ENCODE measurements at places on chromosomes 3 and 15.

GRCh38 chr3:20056725-20057611, 16.7 kb downstream of the KAT2B start:
- DNase-seq = no peak

- DNase-seq = peak; percentile 30
Measured at GRCh38 chr3:43104660-43105595, 951 bp downstream of the POMGNT2 start.

DNA sequence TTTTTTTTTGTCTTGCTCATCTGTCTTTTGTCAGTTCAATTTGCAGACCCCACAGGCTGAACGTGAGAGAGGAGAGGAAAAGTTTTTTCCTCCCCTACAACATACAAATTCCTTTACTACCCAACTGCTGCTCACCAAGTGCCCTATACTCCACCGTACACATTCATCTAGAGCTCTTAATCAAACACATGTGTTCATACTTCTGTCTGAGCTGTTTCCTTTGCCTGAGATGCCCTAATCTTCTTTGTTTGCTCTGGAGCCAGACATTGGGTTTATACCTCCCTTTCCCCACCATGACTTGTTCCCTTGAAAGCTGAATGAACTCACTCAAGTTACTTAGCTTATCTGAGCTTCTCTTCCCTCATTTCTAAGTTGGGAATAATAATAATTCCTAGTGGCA, 122.7 kb upstream of the RASGRP1 start:
- DNase-seq = no peak

DNA sequence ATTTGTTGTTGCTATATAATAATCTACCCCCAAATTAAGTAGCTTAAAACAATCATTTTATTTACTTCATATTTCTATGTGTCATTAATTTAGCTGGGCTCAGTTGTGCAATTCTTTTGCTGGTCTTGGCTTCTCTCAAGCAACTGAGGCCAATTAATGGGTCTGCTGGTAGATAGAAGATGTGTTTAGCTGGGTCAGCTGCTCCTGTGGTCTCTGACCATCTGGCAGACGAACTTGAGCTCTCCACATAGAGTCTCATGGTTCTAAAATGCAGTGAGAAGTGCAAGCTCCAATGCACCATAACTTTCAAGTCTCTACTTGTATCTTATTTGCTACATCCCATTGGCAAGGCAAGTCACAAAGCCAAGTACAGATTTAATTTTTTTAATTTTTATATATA, 515.6 kb downstream of the ZIC1 start:
- no peak for DNase-seq

- no peak for DNase-seq
Measured at GRCh38 chr15:90986790-90987507, 7.4 kb downstream of the PRC1 start.

All from activated naive CD4-positive, alpha-beta T cell (primary cell).